ENCODE measurements at places on chromosomes 16 and 17.
A peak's percentile ranks its signal among the peaks of the same experiment; 100 is the strongest.

- no peak for DNase-seq
These were observed 3.1 kb upstream of the MMP2 start for GRCh38 chr16:55475919-55476318.

- peak; percentile 42 for DNase-seq
These were observed 174.2 kb downstream of the STX8 start for GRCh38 chr17:9401434-9401833.

DNA sequence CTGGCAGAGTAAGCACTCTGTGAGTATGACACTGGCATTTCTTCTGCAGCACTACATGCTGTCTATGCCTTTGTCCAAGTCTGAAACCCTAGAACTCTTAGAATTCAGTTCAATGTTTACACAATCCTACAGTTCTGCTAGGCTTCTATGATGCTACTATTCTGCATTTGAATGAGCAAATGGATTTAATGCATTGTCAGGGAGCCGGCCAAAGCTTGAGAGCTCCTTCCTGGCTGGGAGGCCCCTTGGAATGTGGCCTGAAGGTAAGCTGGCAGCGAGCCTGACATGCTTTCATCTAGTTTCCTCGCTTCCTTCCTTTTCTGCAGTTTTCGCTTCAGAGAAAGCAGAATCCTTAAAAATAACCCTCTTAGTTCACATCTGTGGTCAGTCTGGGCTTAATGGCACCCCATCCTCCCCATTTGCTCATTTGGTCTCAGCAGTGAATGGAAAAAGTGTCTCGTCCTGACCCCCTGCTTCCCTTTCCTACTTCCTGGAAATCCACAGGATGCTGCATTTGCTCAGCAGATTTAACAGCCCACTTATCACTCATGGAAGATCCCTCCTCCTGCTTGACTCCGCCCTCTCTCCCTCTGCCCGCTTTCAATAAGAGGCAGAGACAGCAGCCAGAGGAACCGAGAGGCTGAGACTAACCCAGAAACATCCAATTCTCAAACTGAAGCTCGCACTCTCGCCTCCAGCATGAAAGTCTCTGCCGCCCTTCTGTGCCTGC lies at the start of gene CCL2:
Gene CCL2, plus strand, starts transcription at position 635 of the 730 bp plus-strand sequence. Its CDS starts 65 bp downstream, at position 700.
- no peak for DNase-seq

DNA sequence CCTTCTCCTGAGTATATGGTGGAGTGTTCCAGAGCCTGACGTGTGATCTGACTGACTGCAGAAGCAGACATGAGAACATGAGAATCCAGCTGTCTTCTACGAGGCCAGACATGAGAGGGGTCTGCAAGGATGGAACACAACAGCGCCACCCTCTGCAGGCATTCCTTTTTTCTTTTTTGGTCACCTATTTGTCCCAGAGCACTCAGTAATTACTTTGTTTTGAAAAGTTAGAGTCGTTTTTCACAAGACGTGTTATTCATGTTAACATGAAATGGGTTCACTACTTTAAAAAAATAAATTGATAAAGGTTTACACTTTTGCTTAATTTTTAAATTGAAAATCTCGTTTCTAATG lies 43.8 kb upstream of the ATP2A3 start:
- no peak for DNase-seq

GRCh38 chr17:47317119-47317518 lies 6.6 kb upstream of the EFCAB13 start:
- no peak for DNase-seq

GRCh38 chr17:57572600-57572999 lies 172.5 kb downstream of the CCDC182 start:
- no peak for DNase-seq

GRCh38 chr17:9522074-9522473 lies 53.5 kb downstream of the STX8 start:
- no peak for DNase-seq

GRCh38 chr17:72432881-72433280 lies 312.1 kb downstream of the SOX9 start:
- DNase-seq = no peak

DNA sequence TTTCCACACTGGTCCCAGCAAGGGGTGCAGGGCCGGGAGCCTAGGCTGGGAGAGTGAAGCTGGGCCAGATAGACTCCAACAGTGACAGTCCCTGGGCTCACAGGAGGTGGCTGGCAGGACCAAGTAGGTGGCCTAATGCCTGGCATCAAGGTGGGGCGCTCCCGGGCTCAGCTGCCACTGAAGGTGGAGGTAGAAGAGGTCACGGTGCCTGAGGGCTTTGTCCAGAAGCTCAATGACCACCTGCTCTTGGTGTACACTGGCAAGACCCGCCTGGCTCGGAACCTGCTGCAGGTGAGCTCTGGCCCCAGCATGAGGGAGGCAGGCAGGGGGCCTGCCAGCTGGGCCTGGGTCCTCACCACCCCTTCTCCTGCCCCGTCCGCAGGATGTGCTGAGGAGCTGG lies 23.8 kb downstream of the FCSK start:
- no peak for DNase-seq

- no peak for DNase-seq
These were observed 49.4 kb downstream of the TNFRSF13B start for GRCh38 chr17:16922386-16923096.

- DNase-seq = no peak
These were observed 4.2 kb upstream of the CORO7 start for GRCh38 chr16:4420505-4421105.

DNA sequence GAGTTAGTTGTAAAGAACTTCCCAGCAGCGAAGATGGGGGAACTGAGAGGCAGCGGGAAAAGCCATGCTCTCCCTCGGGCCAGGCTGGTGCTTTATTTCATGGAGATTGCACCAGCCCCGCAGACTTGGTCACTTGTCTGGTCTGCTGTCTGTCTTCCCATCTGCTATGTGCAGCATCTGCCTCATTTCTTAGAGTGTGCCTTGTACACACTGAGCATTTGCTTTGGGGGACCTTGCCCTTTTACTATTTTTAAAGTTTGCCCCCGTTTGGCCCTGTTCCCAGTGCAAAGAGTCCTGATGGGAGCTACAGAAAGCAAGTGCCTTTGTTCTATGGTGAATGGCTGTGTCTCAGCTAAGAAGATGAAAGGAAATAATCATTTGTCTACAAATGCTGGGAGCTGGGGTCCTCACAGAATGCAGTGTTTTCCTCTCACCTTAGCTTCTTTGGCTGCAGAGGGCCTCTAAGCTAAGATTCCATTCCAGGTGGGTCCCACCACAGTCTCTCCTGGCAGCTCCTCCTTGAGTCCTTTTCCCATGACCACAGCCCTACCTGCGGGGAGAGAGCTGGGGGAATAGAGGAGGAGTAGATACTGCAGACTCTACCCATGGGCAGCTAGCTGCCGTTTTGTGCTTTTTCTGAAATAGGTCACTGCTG lies 25.1 kb upstream of the CNOT1 start:
- DNase-seq = no peak

GRCh38 chr17:48113201-48113676 lies 5.7 kb downstream of the SNX11 start:
- DNase-seq = no peak

DNA sequence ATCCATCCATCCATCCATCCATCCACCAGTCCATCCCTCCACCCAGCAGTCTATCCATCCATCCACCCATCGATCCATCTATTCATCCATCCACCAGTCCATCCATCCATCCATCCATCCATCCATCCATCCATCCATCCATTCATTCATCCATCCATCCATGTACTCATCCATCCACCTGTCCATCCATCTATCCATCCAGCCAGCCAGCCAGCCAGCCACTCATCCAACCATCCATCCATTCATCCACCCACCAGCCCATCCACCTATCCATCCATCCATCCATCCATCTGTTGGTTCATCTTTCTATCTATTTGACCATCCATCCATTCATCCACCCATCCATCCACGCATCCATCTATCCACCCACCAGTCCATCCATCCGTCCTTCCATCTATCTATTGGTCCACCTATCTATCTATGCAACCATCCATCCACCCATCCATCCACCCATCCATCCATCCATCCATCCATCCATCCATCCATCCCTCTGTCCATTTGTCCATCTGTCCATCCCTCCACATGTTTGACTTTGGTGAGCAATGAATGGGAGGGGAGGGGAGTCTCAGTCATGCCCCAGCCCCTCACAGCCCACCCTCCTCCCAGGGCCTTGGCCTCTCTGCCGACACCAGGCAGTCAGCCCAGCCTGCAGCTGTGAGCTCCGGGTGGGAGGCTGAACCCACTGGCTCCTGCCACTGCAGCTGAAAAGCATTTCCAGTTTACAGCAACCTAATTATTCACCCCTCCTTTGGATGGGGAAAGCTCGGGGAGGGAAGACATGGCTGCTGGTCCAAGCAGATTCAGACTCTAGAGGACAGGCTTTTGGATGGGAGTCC lies 38.1 kb upstream of the SSTR5 start:
- DNase-seq = no peak

GRCh38 chr17:65807361-65807760 lies 245.9 kb upstream of the AXIN2 start:
- DNase-seq = no peak

GRCh38 chr17:77475016-77475976 lies 334.5 kb downstream of the SEC14L1 start:
- DNase-seq = peak; percentile 61

GRCh38 chr17:68539548-68540467 lies 27.6 kb downstream of the PRKAR1A start:
- DNase-seq = no peak

DNA sequence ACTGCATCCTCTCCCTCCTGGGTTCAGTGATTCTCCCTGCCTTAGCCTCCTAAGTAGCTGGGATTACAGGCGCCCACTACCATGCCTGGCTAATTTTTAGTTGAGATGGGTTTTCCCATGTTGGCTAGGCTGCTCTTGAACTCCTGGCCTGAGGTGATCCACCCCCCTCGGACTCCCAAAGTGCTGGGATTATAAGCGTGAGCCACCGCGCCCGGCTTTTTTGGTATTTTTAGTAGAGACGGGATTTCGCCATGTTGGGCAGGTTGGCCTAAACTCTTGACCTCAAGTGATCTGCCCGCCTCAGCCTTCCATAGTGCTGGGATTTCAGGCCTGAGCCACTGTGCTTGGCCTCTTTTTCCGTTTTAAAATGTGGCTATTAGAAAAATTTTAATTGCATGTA lies 343.8 kb upstream of the RBFOX1 start:
- no peak for DNase-seq

DNA sequence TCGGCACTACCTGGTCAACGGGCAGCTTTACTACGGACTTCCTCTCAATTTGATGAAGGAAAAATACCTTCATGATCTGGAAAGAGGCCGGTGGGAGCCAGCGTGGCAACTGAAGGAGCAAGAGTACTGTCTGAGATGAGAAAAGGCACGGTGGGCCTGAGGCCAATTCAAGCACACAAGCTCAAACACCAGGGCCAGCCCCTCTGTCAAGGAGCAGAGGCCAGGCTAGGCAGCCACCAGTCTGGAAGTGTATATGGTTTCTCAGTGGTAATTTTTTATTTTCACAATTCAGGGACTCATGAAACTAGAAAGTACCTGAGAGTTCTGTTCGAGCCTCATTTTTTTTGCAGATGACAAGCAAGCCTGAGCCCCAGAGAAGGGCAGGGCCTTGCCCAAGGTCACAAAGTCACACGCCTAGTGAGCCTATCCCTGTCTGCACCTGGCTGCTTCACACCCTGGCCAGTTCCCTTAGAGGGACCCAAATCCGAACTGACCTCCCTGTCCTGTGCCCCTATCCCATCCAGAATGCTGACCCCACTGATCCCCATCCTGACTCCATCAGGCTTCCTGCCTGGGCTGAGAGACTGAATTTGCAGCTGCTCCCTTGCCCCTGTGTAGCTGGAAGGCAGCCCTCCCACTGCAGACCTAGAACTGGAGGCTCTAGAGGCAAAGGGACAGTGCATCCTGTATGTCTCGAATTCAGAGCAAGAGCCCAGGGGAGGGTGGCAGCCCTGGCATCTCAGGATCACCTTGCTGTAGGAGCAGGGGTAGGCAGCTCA lies 4.8 kb upstream of the TBX2 start:
- DNase-seq = no peak

GRCh38 chr16:53482123-53482522 lies 20.9 kb downstream of the AKTIP start:
- DNase-seq = no peak

- DNase-seq = no peak
These were observed 41.6 kb upstream of the GCSH start for GRCh38 chr16:81137754-81138153.

DNA sequence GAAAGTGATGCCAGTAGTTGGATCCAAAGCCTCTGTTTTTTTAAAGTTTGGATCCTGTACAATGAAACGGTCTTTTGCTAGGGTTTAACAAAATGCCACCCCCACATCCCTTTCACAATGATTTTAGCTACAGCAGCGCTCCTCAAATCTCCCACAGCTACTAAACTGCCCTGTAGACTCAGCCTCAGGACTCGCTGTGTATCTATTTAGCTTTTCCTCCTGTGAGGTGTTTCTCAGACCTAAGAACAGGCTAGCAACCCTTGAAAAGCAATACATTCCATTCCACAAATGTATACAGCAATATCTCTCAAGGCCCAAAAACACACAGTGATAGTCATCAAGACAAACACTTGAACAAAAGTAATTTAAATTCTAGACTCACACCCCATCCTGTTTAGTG lies 206.4 kb downstream of the ZFHX3 start:
- no peak for DNase-seq

- no peak for DNase-seq
These were observed 672.5 kb upstream of the KIF2B start for GRCh38 chr17:53150101-53150698.

- DNase-seq = no peak
These were observed 161.2 kb downstream of the MRTFB start for GRCh38 chr16:14232106-14232864.

DNA sequence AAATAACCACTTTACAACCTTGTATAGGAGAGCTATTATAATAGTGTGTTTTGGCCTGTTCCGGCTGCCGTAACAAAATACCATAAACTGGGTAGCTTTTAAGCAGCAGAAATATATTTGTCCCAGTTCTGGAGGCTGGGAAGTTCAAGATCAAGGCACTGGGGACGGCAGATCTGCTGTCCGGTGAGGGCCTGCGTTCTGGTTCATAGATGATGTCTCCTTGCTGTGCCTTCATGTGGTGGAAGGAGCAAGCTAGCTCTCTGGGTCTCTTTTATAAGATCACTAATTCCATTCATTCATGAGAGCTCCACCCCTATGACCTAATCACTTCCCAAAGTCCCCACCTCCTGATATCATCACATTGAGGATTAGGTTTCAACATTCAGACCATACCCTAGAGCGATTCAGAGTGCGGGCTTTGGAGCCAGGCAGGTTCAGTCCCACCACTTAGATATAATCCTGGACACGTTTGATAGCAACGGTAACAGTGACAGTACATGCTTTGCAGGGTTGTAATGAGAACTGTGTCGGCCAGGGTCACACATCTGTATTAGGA lies 76.2 kb upstream of the ZFHX3 start:
- no peak for DNase-seq

DNA sequence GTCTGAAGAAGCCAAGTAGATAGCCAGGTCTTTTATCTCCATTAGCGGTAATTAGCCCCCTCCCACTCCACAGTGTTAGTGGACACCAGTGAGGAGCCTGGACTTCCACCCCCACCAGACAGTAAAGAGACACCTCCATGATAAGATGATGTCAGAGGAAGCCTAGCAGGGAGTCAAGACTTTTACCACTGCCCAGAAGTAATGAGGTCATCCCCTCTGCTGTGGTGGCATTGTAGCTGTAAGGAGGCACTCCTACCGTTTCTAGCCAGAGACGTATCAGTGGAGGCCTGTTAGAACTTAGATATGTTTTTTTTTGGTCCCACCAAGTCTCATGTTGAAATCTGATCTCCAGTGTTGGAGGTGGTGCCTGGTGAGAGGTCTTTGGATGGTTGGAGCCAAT lies 38.1 kb downstream of the PIK3R5 start:
- DNase-seq = no peak
